ENCODE measurements at places on chromosomes 12 and 14.

- no peak for DNase-seq
Observed at GRCh38 chr14:92924247-92924646, 1.3 kb downstream of the CHGA start.

DNA sequence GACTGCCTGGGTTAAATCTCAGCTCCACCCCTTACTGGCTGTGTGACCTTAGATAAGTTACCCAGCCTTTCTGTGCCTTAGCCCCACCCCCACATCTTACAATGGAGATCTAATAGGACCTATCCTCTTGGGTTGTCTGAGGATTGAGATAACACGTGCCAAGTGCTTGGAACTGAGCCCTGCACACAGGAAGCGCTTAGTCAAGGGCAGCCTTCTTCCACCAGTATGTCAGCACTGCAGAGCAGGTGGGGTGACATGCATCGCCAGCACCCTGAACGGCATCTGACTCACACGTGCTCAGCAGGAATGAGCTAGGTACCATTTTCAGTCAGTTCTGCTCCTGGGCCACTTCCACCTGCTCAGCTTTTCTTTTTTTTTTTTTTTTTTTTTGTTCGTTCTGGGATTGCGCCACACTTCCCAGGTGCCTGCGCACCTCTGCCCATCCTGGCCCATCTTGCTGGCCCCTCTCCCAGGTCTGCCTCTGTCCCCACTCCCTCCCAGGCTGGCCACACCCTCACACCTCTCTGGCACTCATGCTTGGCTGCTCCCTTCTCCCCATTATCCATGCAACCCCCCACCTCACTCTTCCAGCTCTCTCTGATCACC, 19.6 kb downstream of the LGMN start:
- DNase-seq: no peak

GRCh38 chr14:104593241-104593701, 11.3 kb downstream of the TMEM179 start:
- no peak for DNase-seq

- no peak for DNase-seq
Observed at GRCh38 chr12:2173971-2174370, 121.2 kb downstream of the CACNA1C start.

- DNase-seq: no peak
Observed at GRCh38 chr14:42143114-42143513, 536.4 kb downstream of the LRFN5 start.

DNA sequence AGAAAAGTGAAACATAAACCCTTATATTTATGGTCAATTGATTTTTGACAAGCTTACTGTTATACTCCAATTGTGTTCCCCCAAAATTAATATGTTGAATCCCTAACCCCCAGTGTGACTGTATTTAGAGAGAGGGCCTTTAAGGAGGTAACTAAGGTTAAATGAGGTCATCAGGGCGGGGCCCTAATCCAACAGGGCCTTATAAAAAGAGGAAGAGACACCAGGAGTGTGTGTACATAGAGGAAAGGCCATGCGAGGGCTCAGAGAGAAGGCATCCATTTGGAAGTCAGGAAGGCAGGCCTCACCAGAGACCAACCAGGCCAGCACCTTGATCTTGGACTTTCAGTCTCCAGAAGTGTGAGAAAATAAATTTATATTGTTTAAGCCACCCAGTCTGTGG, 6.5 kb upstream of the VTI1B start:
- no peak for DNase-seq

GRCh38 chr14:21556378-21557083, 23.3 kb downstream of the OR10G3 start:
- DNase-seq: no peak

DNA sequence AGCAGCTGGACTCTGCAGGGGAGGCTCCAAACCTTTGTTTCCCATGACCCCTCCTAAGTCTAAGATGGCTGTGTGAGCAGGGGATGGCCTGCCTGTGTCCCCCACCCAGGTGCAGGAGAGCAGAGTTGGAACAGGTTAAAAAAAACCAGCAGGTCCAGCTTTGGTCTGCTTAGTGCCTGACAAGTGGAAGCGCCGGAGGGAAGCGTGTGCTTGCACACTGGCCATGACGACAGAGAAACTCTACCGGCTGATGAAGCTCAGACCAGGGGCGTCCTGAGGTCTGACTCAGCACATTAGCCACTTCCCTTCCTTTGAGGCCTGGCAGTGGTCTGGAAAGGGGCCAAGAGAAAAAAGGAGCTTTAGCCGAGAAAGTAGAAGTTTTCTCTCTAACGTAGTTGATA, 280.1 kb downstream of the VRK1 start:
- no peak for DNase-seq

- DNase-seq: no peak
Observed at GRCh38 chr12:2982361-2982760, 23.2 kb downstream of the TEAD4 start.

- DNase-seq: no peak
Observed at GRCh38 chr12:46160101-46160980, 108.5 kb downstream of the SLC38A1 start.

- DNase-seq: no peak
Observed at GRCh38 chr14:77051116-77051515, 22.6 kb upstream of the IRF2BPL start.

GRCh38 chr12:112970391-112970790, 7.9 kb upstream of the OAS2 start:
- no peak for DNase-seq

GRCh38 chr12:108548954-108549521, 11.9 kb downstream of the SART3 start:
- no peak for DNase-seq

DNA sequence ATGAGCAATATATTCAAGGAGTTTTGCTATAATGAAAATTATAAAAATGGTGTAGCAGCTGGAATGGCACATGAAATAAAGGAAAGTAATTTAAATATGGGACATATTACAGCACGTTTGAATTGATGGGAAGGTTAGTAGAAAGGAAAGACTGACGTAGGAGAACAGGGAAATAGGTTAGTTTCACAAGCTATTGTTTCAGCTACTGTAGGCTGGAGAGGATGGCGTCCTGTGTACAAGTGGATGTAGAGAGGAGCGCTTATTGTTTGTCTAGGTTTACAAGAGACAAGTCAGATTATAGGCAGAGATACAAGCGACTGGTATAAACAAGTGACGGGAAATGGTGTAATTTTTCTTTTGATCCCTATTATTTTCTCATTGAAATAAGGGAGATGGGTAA, 431.2 kb upstream of the PDE3A start:
- no peak for DNase-seq

DNA sequence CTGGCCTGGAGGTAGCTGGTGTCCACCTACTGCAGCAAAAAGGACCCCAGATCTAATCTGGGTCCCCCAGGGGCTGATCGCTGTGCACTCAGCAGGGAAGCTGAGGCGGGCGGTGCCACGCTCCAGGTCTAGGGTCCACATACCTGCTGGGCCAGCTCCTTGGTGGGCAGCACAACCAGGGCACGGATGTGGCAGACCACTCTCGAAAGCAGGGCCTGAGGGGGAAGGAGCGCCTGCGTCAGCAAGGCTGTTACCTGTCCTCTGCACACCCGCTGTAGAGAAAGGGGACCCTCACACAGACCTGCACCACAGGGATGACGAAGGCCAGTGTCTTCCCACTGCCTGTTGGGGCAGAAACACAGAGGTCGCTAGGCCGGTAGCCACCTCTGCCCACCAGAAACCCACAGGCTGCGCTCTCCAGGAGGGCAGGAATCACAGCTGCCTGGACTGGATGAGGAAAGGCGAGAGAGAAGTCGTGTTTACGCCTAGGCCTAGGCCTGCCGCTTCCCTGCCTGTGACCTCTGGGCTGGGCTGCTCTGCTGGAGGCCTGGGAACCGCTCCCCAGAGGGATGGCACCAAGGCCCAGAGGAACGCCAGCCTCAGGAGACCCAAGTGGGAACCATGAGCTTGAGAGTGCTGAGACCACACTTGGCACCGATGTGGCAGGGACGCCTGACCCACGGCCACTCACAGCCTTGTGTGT, 2.0 kb downstream of the DDX51 start:
- DNase-seq: no peak

DNA sequence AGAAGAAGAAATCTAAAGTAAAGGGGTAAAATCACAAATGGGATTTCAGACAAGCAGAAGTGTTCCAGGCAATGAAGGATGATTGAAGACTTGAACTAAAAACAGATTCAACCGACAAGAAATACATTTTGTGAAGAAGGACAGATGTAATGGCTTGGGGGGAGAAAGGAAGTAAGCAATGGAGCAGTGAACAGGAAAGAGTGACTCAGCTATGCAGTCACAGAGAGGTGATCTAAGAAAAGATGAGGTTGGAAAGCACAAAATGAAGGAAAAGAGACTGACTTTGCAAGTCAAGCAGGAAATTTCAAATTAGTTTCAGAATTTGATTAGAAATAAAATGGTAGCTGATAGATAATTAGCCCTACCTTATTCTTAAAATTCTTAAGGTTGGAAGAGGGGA, 66.5 kb downstream of the PUS7L start:
- no peak for DNase-seq

DNA sequence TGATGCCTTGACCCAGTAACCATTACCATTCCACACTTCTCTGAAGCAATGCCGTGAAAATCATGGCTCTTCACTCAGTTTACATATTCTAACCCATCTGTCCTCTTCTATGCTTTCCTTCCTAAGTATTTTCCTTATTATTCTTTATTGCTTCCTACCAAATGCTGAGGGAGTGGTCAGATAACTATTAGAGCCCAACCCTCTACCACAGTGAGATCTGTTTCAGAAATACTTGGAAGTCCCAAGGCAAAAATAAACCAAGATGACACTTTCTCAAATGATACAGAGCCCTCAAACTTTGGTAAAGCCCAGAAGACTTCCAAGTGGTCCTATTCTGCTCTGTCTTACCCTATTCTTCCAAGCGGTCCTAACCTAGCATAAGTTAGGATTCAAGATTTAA, 68.0 kb downstream of the MED13L start:
- DNase-seq: no peak

DNA sequence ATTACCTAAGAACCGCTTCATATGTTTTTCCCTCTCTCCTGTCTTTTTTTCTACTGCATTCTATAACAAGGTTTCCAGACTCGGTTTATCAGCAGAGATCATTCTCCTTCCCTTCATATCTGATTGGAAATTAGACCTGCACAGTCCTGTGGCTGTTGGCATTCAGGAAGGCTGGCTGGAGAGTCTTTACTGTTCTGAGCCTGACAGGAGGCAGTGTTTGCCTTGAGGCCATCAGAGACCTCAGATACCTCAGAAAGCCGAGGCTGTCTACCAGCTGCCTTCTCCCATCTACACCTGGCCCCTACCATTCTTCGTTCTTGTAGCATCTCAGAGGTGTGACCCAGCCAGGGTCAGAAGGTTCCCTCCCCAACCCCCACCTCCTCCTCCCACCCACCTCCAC, 182.0 kb downstream of the CAND1 start:
- no peak for DNase-seq

DNA sequence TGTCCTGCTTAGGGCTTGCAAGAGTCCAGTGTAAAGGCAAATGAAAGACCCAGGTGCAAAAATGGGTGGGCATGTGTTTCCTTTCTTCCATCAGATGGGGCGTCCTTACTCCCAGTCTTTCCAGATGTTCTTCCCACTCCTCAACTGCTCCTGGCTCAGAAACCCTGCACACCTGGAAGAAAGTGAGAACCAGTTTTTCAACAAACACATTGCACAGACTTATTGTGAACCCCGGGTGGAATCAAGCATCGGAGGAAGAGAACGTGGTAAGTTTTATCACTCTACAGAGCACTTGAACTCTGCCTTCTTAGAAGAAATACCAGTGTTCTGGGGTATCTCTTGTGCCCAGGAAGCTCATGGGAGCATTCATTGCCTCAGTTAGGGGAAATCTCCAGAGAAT, 93.3 kb downstream of the TMX1 start:
- DNase-seq: no peak

GRCh38 chr12:110530511-110530910, 28.4 kb downstream of the RAD9B start:
- no peak for DNase-seq

GRCh38 chr14:104822821-104823615, 22.1 kb downstream of the ZBTB42 start:
- DNase-seq: no peak

- DNase-seq: no peak
Observed at GRCh38 chr12:29026419-29026818, 122.7 kb upstream of the FAR2 start.
